ENCODE measurements at places on chromosomes 2 and 18.

DNA sequence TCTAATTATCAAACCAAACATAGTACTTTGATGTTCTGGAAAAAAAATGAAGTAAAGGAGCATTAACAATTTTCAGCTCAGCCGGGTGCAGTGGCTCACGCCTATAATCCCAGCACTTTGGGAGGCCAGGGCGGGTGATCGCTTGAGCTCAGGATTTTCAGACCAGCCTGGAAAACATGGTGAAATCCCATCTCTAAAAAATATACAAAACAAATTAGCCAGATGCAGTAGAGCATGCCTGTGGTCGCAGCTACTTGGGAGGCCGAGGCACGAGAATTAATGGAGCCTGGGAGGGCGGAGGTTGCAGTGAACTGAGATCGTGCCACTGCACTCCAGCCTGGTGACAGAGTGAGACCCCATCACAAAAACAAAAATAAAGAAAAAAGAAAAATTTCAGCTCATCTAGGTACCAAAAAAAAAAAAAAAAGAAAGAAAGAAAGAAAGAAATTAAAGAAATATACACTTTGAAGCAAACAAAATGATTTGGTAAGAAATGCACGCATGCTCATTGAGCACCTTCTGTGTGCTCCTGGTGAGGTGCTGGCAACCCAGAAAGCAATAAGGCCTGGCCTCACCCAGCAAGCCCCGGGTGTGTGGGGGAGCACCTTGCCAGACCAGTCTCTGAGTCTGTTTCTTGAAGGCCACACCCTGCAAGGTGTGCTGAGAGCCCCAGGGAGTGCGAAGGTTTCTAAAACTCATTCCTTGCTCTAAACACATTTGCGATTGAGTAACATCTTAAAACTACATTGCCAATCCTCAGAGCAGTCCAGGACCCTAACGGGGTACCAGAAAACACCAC lies 133.5 kb downstream of the TFCP2L1 start:
- DNase-seq: no peak

DNA sequence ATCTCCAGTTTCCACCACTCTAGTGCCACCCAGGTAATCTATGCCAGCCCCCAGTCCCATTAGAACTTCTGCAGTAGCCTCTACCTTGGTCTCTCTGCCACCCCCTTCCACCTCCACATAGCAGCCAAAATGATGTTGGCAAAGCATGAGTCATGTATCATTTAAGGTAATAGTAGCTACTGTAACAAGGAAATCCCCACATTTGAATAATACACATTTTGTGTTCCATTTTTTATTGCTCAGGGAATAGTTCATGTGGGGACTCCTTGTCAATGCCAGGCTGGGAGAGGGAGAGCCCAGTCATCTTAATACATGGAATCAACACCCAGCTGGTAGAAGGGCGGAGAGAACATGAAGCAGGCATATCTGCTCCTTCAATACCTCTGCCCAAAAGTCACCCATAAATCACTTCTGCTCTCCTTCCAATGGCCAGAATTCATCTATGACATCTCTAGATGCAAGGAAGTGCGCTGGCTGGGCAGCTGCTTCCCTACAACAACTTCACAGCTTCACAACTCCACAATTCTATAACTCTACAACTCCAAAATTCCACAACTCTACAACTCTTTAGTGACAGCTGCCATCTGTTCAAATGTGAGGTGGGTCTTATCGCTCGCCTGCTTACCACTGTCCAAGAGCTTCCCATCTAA lies 70.6 kb upstream of the GLS start:
- DNase-seq: peak; percentile 26

DNA sequence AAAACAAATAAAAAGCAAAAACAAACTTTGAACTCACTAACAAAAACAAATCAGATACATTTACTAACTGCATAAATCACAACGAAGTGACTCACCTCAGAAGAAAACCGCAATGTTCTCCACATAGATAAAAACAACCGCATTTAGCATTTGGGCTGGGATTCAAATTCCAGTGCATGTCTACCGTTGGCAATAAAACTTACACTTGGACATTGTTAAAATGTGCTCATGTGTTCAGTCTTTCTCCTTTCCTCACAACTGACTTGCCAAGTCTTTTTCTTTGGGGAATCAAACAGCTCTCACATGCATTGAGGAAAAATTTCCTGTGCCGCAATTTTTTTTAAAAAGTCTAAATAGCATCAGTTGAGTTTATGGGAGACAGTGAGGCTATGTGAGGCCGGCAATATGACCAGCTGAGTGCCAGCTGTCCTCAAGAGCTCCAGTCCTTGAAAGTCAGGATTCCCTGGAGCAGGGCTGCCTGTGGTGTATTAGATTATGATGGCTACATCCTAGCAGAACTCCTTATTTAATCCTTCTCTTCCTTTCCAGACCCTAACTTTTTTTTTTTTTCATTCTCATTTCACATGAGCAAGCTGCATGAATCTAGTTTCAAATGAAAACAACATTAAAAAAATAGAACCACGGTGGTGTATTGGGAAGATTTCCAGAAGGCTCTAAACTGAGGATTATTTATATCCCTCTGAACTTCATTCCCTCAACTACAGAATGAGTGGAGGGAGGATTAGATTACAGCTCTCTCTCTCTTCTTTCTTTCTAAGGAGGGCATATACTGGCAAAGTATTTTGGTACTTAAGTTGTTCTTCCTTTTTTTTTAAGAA lies 70.2 kb upstream of the MEIS1 start:
- no peak for DNase-seq

DNA sequence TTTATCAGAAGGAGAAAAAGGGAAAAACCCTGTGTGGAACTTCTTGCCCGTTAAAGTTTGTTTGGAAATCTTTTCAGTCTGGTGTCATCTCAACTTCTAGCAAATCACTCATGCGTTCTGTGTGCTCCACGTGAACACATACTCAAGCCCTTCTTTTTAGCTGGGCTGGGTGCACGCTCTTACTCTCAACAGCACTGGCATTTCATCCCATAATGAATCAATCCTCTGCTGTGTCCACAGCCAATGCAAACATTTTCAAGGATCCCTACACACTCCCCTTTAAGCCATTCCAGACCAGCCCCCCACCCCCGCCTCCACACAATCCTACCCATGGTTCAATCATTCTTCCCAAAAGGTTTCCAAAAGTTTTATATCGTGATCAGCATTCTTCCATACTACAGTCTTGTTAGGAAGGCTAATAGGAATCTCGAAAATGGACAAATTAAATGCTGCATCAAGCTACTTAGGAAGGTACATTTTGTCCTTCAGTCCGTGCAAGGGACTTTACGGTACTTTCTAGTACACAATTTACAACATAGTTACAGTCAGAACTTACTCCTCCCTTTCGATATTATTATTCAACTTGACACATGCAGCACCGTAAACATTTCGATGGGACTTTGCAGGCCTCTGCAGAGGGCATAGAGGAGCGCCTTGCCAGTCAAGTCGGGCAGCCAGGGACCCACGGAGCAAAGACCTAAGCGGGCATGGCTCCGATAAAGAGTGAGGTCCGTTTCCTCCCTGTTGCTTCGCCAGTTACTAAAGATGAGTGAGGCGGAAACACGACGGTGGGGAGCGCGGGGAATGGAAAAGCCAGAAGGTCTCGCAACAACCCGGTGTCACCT lies 1.4 kb downstream of the PTGR3 start:
- DNase-seq: peak; percentile 47

DNA sequence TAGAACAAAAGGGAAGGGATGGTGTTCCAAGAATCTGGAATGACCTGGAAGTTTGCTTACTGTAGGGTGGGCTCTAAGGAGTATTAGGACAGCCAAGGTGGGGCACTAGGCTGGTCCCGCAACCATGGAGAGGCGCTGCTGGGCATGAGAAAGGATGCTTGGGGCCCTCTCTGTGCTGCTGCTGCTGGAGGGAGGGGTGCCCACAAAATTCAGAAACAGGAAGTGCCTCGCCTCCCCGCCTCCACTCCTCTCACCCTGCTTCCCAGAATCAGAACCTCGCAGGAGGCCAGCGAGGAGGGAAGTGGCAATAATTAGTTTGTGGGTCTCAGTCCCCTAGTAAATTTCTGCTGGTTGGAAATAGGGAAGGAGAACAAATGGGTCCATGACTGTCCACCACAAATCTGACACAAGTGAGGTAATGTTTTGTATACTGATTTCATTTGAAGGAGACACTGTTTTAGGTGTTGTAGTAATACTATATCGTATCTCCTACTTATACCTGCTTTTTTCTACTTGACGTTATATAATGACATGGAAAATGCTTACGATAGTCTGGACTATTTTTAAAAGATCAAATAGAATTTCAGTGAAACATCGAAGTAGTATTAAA lies 7.9 kb upstream of the PDCL3 start:
- peak; percentile 33 for DNase-seq

GRCh38 chr2:95310216-95310615 lies 13.1 kb downstream of the KCNIP3 start:
- DNase-seq: no peak

DNA sequence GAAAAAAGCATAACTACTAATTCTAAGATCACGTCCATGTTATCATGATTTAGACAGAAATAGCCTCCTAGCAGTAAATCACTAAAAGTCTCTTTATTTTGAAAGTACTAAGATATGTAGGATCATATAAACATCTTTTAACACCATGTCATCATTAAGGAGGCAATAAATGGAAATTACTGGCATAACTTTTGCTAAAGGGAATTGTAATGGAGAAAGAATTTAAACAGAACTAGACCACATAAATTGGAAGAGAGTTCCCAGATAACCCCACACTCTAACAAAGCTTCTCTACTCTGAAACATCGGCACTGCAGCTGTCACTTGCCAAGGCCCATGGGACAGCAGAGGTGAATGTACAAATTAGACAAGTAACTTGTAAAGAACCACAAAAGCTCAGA lies 29.5 kb downstream of the STK39 start:
- no peak for DNase-seq
